Breast epithelium (tissue), 4 donors: ENCODE measurements at places on chromosomes 11 and 22.
A peak's percentile ranks its signal among the peaks of the same experiment; 100 is the strongest.

GRCh38 chr11:130403967-130404366, 24.4 kb downstream of the ADAMTS8 start:
- DNase-seq: no peak

DNA sequence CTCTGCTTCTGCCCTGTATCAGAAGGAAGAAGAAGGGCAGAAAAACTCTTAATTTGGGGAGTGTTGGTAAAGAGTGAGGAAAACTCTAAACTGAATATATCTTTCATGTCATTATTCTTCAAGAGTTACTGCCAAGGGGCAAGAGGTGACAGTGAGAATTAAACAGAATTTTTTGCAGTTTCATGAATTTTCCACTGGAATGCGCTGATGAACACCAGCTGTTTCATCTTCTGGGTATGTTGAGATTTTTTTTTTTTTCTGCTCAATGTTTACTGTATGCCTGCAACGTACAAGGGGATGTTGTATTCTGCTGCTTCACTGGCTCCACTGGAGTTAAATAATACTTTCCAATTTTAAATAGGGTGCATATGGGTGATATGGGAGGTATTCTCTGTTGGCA, 117.8 kb downstream of the FAM76B start:
- no peak for DNase-seq

- no peak for DNase-seq
These were observed 622.1 kb downstream of the METTL15 start for GRCh38 chr11:28730336-28730735.

DNA sequence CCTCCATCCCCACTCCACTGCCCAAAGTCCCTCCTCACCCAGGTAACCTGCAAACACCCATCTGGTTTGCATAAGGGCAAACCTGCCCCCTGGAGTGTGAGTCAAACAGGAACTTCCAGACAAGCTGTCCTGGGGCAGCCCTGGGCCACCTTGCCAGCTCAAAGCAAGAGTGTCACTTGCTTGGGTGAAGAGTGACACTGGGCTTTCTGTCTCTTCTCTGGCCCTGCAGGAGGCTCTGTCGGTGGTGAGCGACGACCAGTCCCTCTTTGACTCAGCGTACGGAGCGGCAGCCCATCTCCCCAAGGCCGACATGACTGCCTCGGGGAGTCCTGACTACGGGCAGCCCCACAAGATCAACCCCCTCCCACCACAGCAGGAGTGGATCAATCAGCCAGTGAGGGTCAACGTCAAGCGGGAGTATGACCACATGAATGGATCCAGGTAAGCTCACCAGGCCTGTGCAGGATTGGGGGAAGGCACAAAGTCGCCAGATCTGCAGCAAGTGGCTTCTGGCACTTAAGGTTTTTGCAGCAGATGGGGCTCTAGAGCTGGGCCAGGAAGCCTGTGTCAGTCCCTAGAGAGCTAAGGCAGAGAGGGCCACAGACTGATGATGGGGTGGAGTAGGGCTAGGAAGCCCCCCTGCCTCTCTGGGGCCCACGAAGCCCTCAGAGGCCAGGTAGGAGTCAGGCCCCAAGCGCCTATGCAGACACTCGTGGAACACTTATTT, 64.2 kb downstream of the FLI1 start:
- DNase-seq: no peak

DNA sequence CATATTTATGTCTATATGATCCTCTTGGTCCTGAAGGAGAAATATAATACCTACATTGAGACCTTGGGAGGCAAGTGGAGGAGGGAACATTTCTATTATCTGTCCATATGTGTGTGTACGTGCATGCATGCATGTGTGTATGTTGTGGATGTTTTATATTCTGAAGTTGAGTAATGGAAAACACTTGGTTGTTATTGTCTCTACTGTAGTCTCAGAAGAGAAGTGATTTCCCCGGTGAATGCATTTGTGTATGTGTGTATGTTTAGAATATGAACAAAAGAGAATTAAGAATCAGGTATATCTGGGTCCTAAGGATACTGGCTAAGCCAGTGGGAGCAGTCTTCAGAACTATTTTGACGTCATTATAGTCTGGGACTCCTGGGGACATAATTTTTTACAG, at the start of gene OR52N1:
Gene OR52N1, minus strand, starts transcription at position 101 of the 400 bp plus-strand sequence. CDS start 2,449 bp downstream, outside the sequence.
- no peak for DNase-seq

DNA sequence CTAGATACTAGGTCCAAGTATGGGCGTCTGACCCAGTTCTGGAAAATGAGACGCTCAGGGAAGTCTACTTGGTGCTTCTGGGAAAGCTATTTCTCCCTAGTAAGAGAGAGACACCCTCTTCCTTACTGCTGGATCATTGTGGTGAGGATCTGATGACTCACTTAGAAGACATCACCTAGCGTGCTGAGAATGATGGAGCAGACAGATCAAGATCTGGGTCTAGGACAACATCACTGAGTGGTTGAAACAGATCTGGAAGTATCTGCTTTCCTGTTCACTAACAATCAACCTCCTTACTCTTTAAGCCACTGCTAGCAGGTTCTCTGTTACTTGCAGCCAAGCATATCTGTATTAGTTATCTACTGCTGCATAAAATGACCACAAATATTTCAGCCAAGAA, 38.3 kb upstream of the HMGXB4 start:
- DNase-seq: no peak

GRCh38 chr11:692824-693414, 2.1 kb downstream of the DEAF1 start:
- no peak for DNase-seq

DNA sequence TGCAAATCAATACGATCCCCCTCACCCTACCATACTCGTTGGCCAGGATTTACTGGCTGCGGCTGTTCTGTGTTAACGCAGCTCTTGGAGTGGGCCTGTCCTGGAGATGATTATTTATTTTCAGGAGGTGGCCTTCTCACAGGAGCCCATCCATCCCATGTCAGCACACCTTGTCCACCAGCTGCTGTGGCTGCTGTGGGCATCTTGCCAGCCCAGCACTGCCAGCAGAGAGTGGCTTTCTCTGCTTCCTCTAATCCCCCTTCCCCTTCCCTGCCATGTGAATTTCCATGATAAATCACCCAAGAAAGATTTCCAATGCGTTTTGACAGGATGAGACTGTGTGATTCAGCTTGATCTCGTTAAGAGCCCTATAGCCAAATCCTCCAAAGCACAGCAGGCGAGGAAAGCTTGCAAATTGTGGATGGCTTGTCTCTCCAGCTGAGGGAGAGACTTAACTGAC, 309.1 kb upstream of the C11orf87 start:
- DNase-seq: no peak

GRCh38 chr11:70507466-70508230, 109.3 kb downstream of the CTTN start:
- DNase-seq: no peak

- DNase-seq: no peak
These were observed 3.9 kb downstream of the CDC42EP1 start for GRCh38 chr22:37564111-37564711.

GRCh38 chr11:43908191-43908590, 27.6 kb downstream of the ALKBH3 start:
- DNase-seq: no peak

GRCh38 chr11:78202733-78203167, 14.0 kb downstream of the USP35 start:
- peak; percentile 6 for DNase-seq
